A549 (cell line): ENCODE measurements at places on chromosomes 6 and 20.

DNA sequence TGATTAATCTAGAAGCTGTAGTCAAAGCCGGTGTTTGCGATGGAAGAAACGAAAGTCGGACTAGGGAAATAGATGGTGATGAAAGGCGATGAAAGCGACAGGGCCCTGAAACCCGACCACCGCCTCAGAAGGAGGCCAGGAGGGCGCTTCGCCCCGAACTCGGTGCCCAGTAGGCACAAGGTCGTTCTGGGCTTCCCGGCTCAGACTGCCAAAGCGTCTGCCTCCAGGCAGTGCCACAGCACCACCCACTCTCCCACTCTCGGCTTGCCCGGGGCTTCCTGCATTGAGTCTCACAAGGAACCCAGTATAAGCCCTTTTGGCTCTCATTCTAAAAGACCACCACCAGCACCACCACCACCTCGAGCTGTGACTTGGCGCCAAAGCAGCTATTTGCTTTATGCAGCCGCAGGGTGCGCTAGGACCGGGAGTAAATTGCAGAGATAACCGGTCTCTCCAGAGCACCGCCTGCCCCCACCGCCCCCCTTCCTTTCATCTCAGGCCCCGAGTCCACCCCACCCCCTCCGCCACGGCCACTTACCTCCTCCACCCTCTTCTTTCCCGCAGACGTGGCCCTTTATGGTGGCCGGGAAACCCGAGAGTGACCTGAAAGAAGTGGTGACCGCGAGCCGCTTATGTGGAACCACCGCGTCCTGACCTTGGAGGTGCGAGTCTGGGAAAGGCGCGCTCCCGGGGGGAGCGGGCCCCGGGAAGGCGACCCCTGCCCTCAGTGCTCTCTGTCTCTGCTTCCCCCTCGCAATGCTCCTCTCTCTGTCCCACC lies 2.4 kb downstream of the TCF21 start:
- peak; percentile 48 for DNase-seq

DNA sequence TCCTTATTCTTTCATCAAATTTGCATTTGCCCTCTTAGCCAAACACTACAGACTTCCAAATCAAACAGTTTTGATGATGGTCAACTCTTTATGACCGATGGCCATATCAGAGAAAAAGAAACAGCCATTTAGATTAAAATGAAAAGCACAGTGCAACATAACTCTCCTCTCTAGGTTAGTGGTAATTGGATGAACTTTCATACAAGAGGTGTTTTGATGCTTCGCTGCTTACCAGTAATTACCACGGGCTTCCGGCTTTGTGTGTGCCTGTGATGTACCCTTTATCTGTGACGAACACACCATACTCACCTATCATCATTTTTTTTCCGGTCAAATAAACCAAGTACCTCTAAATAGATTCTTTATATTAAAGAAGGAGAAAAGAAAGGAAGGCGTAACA lies 181.8 kb downstream of the FOXA2 start:
- DNase-seq = no peak

GRCh38 chr20:15900443-15900842 lies 672.8 kb downstream of the KIF16B start:
- DNase-seq = no peak

DNA sequence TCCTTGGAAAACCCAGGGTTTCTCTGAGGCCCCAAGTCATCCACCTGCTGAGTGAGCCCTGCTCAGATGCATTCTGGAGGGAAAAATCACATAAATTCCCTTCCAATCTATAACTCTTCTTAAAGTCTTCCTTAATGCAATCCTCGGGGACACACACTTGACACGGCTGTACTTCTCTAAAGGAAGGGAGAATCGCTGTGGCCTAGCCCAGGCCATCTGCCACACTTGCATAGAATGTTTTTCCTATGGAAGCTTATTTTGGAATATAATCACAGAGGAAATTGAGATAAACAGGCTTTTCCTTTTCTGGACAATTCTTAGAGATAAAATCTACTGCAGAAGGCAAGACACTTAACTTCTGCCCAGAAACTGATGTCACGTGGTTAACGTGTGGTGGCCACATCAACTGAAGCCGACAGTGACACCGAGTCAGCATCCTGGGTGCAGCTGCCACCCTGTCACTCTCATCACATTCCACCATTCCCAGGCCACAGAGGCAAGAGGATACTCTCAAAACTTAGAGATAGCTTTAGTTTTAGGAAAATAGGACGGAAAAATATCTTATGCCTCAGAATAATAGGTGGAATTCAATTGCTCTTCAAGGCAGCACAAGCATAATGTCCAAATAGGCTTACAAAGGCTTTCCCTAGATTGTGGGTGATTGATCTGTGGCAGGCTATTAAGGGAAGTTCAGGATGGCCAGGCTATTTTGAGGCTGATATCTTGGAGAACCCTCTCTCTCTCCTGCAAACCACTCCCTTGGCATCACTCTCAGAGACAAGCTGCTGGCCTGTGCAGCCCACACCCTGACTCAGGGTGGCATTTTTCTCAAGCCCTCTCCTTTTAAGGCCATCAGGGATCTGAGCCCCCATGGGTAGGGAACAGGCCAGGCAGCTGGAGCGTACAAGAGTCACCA lies 29.6 kb downstream of the PSMB1 start:
- no peak for DNase-seq
